ENCODE measurements at places on chromosomes 2 and 18.

DNA sequence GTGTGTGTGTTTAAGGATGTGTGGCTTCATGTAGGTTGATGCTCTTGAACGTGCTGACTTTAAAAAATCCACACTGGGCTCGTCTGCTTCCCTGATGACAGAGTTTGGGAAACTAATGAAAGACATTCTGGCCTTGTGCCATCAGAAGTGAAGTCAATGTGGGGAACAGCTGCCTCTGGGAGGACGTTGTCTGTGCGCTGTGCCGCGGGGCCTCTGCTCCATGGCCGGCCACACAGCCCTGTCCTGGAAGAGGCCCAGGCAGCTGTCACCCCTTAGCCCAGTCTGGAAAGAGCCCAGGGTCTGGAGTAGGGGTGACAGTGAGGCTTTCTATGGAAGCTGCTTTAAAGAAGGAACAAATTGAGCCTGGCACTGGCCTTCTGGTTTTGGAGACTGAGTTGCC, 155.8 kb downstream of the SH3RF3 start:
- no peak overlapping the region for H3K27ac ChIP-seq
- H3K27me3 ChIP-seq: no peaks in the 10 kb centered on the region
- H3K36me3 ChIP-seq: no peaks in the 10 kb centered on the region
- no peak for DNase-seq

DNA sequence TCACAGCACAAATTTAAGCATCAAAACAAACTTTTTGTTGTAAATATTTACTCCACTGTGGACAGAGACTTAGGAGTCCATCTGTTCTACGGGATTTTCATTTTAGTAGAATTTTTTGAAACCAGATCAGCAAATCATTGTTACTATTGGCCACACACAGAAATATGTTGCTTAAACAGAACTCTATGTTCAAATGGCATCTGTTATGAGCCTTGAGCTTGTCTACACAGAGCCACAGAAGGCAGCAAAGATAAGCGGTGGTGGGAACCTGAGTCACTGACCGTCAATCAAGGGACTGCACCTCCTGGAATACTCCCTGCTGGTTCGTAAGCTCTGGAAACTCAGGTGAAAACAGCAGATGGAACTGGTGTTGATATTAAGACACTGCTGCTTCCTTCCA, 156.8 kb downstream of the TMEM200C start:
- H3K4me3 ChIP-seq: no peak overlapping the region
- no peaks in the 10 kb centered on the region for H3K4me1 ChIP-seq
- no peaks in the 10 kb centered on the region for H3K36me3 ChIP-seq
- no peak for DNase-seq

DNA sequence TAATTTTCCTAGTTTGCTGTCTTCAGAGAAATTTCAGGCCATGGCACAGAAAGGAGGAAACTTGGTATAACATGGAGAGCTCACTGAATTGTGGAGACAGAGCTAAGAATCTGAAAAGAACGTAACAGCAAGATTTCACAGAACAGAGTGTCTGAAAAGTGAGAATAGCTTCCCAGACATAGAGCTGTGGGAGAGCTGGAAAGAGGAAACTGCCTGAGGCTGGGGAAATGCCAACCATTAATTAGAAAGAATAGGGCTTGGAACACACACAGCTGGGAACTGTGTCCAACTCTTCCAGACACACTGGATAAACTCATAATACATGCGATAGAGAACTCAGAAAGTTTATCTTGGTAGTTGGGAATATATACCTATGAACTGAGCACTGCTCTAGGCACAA, 51.6 kb upstream of the KYNU start:
- H3K27ac ChIP-seq: no peak overlapping the region
- no peaks in the 10 kb centered on the region for H3K4me1 ChIP-seq
- no peak for DNase-seq
- H3K27me3 ChIP-seq: no peaks in the 10 kb centered on the region
- H3K36me3 ChIP-seq: no peaks in the 10 kb centered on the region
- no peak overlapping the region for H3K4me3 ChIP-seq

- H3K4me3 ChIP-seq: peak overlapping the region; percentile 73
- DNase-seq: no peak
- no peaks in the 10 kb centered on the region for H3K27me3 ChIP-seq
Measured at GRCh38 chr2:201128933-201129505, 13.1 kb downstream of the CFLAR start.

DNA sequence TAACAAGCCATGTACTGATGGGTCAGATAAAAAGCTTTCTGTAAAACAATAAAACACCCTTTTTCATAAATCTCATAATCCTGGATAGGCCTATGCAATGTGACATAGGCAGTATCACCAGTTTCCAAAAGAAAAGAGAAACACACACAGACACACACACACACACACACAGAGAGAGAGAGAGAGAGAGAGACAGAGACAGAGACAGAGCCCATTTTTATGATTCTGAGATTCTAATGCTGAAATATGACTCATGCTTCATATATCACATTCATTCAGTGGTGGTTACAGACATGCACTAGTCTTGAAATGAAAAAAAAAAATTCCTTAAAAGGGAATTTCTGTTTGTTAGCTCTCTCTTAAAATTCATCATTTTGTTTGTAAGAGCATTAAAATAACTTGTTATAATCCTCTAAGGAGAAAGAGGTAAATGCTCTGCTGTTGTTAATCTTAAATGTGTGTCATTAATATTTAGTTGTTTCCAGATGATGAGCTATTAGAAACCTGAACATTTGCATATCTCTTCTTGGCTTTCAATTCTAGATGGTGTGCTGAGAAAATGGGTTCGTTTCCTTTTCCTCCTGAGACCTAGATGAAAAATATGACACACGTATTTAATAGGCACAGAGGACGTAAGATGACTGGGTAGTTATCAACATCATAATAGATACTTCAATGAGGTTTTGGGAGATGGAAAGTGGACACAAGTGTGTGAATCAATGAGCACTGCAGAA, 1598.7 kb upstream of the ACVR2A start:
- no peaks in the 10 kb centered on the region for H3K27me3 ChIP-seq
- DNase-seq: no peak
- no peaks in the 10 kb centered on the region for H3K36me3 ChIP-seq
- H3K4me3 ChIP-seq: no peak overlapping the region
- no peaks in the 10 kb centered on the region for H3K4me1 ChIP-seq

- no peak overlapping the region for H3K4me3 ChIP-seq
- H3K27ac ChIP-seq: peak overlapping the region; percentile 17
- peaks cover 9% of the 10 kb centered on the region for H3K4me1 ChIP-seq
- no peak for DNase-seq
Measured at GRCh38 chr2:65019010-65019409, 29.8 kb downstream of the SLC1A4 start.

DNA sequence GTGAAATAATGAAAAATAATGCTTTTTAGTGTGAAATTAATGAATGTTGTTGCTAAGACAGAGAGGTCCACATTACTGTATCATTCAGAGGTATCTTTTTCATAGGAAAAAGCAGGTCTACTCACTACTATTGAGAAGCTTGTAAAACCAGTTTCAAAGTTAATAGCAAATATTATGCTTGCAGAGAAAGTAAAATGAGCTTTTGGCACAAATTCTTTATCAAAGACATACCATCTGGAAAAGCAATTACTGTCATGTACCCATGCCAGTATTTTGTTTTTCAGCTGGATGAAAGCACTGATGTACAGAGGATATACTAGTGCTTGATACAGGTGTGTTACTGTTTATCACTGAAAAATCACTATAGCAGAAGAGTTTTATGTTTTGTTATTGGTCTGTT, 77.5 kb downstream of the NCOA1 start:
- peaks cover 57% of the 10 kb centered on the region for H3K36me3 ChIP-seq
- H3K27me3 ChIP-seq: no peaks in the 10 kb centered on the region
- H3K27ac ChIP-seq: no peak overlapping the region
- H3K4me1 ChIP-seq: peaks cover 29% of the 10 kb centered on the region

- H3K27ac ChIP-seq: no peak overlapping the region
- peaks cover 6% of the 10 kb centered on the region for H3K36me3 ChIP-seq
- DNase-seq: no peak
- H3K4me1 ChIP-seq: no peaks in the 10 kb centered on the region
Measured at GRCh38 chr2:185828326-185828725, 89.7 kb downstream of the FSIP2 start.

GRCh38 chr18:6836331-6836730, 106.8 kb downstream of the ARHGAP28 start:
- no peak overlapping the region for H3K27ac ChIP-seq
- peaks cover 7% of the 10 kb centered on the region for H3K27me3 ChIP-seq
- no peaks in the 10 kb centered on the region for H3K4me1 ChIP-seq
- H3K36me3 ChIP-seq: no peaks in the 10 kb centered on the region

DNA sequence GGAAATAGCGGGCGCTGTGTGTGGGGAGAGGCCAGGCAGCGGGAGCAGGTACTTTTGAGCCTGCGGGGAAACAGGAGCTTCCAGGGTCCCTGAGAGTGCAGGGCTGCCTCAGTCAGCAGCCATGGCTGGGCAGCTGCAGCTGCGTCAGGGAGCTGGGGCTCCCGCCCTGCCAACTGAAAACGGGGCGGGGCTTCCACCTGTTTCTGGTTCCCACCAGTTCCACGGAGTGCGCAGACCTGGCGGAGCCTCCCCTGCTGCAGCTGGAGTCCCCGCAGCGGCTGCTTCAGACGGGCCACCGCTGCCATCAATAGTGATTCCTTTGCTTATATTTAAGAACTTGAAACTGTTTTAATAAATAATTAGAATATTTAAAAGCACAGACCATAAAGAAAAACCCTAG, 30.6 kb upstream of the RPRM start:
- H3K4me3 ChIP-seq: no peak overlapping the region
- no peak for DNase-seq
- H3K36me3 ChIP-seq: peaks cover 6% of the 10 kb centered on the region
- no peaks in the 10 kb centered on the region for H3K4me1 ChIP-seq
- H3K27ac ChIP-seq: no peak overlapping the region
- peaks cover 6% of the 10 kb centered on the region for H3K27me3 ChIP-seq

DNA sequence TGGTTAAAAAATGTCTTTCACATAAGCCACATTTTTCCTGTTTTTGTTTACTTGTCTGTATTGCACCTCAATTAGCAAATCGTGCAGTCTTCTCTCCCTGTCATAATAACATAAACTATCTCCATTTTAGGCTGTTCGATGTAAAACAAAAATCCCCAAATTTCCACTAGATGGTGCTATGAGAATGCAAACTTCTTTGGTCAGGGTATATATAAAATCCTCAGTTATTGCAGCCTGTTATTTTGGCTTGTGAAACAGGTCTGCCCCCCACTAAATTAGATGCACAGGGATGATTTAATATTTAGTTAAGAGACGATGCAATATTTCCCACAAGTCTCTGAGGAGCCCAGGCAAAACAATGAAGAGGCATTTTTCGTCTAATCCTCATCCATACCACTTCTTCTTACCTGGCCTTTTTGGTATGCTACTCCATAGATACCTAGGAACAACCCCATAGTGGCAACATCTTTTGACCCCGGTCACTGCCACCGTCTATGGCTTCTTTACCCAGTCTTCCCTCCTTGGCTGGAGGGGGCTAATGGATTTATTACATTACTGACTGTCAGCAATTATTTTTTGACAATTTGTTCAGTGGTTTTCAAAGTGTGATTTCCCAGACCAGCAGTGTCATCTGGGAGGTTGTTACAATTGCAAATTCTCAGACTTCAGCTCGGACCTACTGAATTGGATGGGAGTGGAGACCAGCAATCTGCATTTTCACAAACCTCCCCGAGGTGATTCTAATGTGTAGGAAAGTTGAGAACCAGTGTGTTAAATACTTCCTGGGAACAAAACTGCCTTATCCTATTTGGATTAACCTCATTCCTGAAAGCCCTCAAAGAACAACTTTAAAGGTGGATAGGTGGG, 117.4 kb upstream of the CWC22 start:
- no peaks in the 10 kb centered on the region for H3K36me3 ChIP-seq
- DNase-seq: no peak
- no peak overlapping the region for H3K27ac ChIP-seq
- H3K4me1 ChIP-seq: peaks cover 5% of the 10 kb centered on the region
- peaks cover 1% of the 10 kb centered on the region for H3K27me3 ChIP-seq

DNA sequence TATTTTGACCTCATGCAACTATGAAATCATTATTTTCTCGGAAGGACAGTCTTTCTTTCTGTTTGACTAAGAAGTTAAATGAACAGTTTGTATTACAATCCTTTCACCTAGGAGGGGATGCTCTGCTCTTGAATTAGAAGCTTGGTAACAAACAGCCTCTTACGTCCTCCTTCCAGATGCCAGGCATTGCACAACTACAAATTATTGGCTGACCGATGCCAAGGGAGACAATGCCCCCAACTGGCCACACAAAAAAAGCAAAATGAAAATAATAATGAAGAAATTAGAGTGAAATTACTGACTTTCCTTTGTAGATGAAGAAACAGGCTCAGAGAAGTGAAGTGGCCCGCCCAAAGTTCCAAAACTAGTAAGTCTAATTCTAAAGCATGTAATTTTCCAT, 177.9 kb downstream of the CYRIA start:
- no peak overlapping the region for H3K27ac ChIP-seq
- no peaks in the 10 kb centered on the region for H3K36me3 ChIP-seq
- H3K27me3 ChIP-seq: peaks cover 30% of the 10 kb centered on the region
- no peak overlapping the region for H3K4me3 ChIP-seq
- no peaks in the 10 kb centered on the region for H3K4me1 ChIP-seq

DNA sequence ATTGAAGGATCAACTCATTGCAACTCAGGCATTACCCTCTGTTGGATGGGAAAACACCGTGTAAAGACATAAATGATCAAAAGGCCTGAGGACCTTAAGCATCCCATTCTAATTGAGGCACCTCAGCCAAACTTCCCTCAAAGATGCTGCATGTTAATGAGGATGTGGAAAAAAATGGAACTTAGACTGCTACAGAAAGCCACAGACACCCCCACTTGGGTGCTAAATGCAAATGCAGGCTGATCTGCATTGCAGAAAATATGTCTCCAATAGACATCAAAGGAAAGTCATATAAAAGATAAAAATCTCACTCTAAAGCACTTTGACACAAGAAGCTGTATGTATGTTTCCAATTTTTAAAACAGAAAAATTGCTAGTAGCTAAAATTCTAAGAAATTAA, 504.7 kb downstream of the KCNJ3 start:
- no peaks in the 10 kb centered on the region for H3K4me1 ChIP-seq
- H3K27ac ChIP-seq: no peak overlapping the region
- H3K27me3 ChIP-seq: no peaks in the 10 kb centered on the region
- no peaks in the 10 kb centered on the region for H3K36me3 ChIP-seq
- DNase-seq: no peak
- no peak overlapping the region for H3K4me3 ChIP-seq

- peaks cover 58% of the 10 kb centered on the region for H3K27me3 ChIP-seq
- no peak for DNase-seq
- no peak overlapping the region for H3K4me3 ChIP-seq
- H3K4me1 ChIP-seq: no peaks in the 10 kb centered on the region
Measured at GRCh38 chr2:239003624-239004273, 155.9 kb downstream of the TWIST2 start.

GRCh38 chr2:139218181-139218580, 438.0 kb upstream of the NXPH2 start:
- no peaks in the 10 kb centered on the region for H3K27me3 ChIP-seq
- DNase-seq: no peak
- H3K4me3 ChIP-seq: no peak overlapping the region
- no peaks in the 10 kb centered on the region for H3K36me3 ChIP-seq
- H3K4me1 ChIP-seq: no peaks in the 10 kb centered on the region

GRCh38 chr2:94872676-94873361, 1.6 kb downstream of the TEKT4 start:
- no peak overlapping the region for H3K4me3 ChIP-seq
- peaks cover 1% of the 10 kb centered on the region for H3K27me3 ChIP-seq
- DNase-seq: no peak
- no peak overlapping the region for H3K27ac ChIP-seq
- no peaks in the 10 kb centered on the region for H3K36me3 ChIP-seq
